Stimulated activated CD8-positive, alpha-beta memory T cell treated with anti-CD3 and anti-CD28 coated beads, Interleukin-15, amount 100 ng/mL, for 24 hours (primary cell): ENCODE measurements at places on chromosomes 1 and 21.

GRCh38 chr1:165542647-165543046, 1.2 kb upstream of the LRRC52 start:
- DNase-seq = no peak

GRCh38 chr1:155051777-155052398, 772 bp downstream of the ADAM15 start:
- DNase-seq = no peak

GRCh38 chr21:30468900-30469714, 11.1 kb downstream of the KRTAP19-1 start:
- no peak for DNase-seq

GRCh38 chr1:228541725-228542124, 54.5 kb downstream of the RNF187 start:
- no peak for DNase-seq

DNA sequence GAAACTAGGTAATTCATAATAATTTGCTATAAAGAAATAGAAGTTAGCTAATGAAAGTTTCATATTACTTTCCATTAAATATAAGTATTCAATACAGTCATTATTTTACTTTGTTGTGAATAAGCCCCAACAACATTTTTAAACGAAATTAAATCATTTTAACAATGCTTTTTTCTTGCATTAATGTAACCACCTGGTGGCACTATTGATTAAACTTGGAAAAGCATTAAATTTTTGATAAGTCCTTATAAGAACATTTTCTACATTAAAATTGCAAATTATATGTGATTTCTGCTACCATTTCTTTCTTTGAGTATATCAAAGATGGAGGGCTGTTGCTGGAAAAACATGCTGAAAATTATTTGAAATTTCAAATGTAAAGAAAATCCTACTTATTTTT, 918.8 kb upstream of the TMPRSS15 start:
- no peak for DNase-seq
